CD4-positive, alpha-beta T cell treated with Interleukin-1 beta for 1 hour (primary cell): ENCODE measurements at places on chromosomes 11 and 22.

GRCh38 chr11:78622666-78623065 is 48.0 kb upstream of the NARS2 start:
- no peak for DNase-seq

GRCh38 chr22:20203142-20203551 is 52.3 kb upstream of the CCDC188 start:
- DNase-seq: no peak

- no peak for DNase-seq
Measured at GRCh38 chr11:15800111-15800800, 556.1 kb downstream of the SOX6 start.

- DNase-seq: no peak
Measured at GRCh38 chr11:117010808-117011540, 87.3 kb downstream of the SIK3 start.

DNA sequence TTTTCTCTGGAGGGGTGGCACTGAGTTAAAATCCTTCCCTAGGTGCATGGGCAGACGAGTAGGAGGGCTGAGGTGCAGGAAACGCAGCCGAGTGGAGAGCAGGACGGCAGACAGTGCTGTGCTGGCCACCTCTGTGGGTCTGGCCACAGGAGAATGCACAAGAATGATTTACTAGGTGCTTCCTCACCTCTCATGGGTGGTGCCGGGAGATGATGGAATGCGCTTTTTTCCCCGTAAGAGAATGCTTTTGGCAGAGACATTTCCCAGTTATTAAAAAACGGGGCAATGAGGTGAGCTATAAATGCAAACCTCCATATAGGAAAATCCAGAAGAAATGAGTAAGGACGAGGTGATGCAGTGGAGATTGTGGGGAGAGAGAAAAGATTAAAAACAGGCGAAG is 86.1 kb downstream of the ADAMTS15 start:
- no peak for DNase-seq

DNA sequence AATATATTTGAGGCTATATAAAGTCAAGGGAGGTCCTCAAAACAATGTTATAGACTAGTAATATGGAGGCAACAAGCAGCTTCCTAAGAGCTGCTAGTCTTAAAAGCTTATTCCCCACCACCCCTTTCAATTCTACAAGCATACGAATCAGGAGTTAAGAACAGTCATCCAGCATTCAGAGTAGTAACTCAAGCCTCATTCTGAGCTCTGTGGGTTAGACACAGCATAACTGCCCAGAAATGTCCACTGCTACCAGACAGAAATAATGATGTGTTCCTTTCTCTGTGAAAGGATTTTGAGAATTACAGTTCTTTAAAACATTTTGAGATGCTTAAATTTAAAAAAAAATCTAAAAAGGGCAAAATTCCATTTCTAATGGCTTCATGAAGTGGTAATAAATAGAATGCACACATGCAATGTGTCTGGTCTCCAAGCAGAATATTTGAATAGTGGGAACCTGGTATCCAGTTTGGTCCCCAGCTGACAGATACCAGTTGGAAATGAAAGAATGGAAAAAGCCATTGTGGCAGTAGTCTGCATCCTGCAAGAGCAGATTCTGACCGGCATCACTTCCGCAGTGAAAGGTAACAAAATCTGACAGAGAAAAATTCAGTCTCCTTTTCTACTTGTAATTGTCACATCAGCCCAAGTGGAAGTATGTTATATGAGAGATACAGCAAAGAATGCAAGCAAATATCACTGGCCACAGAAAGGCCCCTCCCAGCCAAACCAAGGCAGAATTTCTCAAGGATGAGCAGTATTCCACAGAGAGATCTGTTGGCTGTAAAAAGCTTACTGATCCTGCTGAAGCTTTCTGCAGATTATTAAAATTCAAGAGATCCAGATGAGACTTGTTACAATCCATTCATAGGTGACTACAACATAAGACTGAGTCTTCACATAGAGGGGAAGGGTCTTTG is 310.8 kb upstream of the PITPNB start:
- no peak for DNase-seq

GRCh38 chr22:19873138-19873959 is 18.7 kb upstream of the GNB1L start:
- no peak for DNase-seq

DNA sequence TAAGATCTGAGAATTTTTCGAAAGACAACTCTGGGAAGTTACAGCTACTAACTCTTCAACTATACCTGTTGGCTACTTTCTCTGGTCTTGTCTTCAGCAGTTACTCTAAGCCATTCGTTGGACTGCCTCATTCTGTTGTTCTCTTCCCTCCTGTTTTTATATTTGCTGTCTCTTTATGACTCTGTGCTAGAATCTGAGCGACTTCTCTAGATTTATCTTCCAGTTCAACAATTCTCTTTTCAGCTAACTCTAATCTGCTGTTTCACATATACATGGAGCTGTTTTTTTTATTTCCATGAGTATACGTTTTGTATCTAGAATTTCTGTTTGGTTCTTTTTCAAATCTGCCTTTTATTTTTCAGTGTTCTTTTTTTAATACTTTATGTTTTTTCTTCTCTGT is 127.4 kb upstream of the SORL1-AS1 start:
- no peak for DNase-seq

- DNase-seq: peak; percentile 47
Measured at GRCh38 chr11:119538753-119539152, 115.8 kb upstream of the THY1 start.

- no peak for DNase-seq
Measured at GRCh38 chr11:9862981-9863380, 199.1 kb downstream of the SWAP70 start.

DNA sequence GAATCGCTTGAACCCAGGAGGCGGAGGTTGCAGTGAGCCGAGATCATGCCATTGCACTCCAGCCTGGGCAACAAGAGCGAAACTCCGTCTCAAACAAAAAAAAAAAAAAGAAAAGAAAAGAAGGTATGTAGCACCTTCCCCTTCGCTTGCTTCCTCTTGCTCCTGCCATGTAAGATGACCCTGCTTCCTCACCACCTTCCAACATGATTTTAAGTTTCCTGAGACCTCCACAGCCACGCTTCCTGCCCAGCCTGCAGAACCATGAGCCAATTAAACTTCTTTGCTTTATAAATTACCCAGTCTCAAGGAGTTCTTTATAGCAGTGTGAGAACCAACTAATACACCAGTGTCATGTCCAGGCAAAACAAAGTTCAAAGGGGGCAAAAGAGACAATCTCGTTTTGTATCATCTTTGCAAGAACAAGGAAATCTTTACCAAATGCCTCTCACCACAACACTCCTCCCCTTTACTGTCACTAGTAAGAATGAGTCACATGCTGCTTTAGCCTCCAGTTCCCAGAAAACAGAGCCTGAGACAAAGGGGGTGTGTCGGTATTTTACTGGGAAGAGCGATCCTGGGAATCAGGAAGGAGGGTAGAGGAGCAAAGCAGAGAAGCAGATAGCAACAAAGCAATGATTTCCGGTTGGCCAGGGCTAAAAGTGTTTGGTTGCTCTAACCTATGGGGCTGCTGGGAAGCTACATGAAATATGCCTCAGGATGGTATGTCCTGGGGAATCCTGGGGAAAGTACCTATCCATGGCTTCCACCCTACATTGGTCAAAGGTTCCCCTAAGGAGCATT is 10.5 kb upstream of the MCHR1 start:
- no peak for DNase-seq

GRCh38 chr22:34055525-34056200 is 135.4 kb upstream of the LARGE1 start:
- DNase-seq: no peak
